NCI-H526 treated with DMSO at 0.1 percent for 48 hours (cell line): ENCODE measurements at places on chromosomes 5 and 9.
A peak's percentile ranks its signal among the peaks of the same experiment; 100 is the strongest.

DNA sequence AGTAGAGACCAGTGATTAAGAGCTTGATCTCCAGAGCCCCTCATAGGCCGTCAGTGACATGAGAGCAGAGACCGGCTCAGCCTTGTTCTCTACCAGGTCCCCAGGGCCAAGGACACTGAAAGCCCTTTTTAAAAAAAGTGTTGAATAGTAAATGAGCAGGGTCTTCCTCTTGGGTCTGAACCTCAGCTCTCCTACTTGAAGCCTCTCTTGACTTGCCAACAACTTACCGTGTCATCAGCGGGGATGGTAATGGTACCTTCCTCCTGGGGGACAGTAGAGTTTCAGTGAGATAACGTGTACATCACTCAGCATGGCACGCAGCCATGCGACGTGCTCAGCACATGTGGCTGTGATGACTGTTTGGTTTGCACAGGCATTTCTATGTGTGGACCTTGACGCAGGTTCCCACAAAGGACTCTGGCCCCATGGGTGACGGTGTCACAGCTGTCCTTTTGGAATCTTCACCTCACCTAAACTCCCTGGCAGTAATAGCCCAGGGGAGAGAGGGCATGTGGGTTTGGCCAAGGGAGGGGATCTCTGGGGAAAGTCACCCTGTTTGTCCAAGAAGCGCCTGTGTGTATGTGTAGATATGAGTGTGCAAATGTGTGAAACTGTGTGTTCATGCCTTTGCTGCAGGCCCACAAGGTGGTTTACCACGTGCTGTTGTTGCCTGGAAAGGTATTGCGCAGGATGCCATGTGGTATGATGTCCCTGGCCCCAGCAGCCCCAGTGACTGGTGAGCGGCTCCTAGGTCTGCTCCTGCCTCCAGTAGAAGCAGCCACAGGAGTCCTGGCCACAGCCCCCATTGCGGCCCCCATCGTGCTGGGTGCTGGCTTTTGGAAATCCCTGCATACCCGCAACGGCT lies 18.7 kb downstream of the ERGIC1 start:
- no peak for DNase-seq

DNA sequence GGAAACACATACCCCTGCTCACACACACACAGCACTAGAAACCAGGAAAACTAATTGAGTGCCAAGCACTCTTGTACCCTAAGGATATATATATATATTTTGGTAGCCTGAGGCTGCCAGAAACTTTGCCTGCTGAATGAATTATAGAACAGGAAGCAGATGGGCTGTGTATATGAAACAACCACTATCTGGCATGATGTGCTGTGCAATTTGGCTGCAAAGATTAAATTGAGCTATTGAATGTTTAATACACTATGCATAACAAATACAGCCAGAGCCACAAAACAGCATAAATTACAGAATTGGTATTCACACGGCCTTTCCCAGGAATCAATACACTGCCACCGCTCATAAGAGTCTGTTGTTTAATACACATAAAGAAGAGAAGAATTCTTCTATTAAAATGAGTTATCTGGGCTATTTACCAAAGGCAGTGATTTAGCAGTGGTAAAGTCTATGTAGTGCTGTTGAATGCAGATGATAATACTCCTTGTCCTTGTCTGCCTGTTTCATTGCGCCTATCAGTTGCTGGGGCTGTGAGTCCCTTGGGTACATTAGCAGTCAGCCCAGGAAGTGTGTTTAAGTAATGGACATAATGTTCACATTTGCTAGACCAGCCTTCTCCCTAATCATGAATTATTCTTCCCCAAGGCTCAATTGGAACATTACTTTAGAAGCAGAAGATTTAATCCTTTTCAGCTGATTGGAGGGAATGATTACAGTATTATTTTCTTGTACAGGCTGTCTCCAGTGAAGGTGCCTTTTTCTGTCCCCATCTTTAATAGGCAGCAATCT lies 294.3 kb downstream of the TLE1 start:
- DNase-seq, result no peak

GRCh38 chr9:78273761-78274160 lies 23.2 kb upstream of the PSAT1 start:
- DNase-seq, result no peak

DNA sequence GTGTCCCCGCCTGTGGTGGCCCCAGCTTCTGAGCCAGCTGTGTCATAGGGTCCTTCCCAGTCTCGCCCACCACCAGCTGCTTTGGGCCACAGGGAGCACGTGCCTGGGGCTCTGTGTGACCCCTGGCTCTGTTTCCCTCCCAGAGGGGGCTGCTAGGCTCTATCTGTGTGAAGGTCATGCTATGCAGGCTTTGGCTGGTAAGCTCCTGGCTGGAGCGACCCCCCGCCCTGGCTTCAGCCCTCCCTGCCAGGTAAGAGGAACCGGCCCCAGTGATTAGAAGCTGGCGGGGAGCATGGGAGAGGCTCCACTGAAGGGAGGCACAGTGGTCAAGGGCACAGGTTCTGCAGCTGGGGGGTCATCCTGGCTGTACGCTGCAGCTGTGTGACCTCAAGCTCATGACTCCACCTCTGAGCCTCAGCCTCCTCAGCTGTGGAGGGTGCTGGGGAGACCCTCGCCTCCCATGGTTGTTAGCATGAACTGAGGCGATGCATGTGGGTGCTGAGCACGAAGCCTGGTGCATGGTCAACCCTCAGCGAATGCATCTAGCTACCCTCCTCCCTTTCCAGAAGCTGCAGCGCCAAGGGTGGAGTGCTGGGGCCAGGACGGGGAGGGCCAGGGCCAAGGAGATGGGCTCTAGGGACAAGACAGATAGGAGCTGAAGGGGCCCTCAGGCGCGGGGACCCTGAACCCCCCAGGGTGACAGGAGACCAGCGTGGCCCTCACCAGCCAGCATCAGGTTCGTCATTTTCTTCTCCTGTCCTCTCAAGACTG lies 163.8 kb upstream of the MVB12B start:
- no peak for DNase-seq

DNA sequence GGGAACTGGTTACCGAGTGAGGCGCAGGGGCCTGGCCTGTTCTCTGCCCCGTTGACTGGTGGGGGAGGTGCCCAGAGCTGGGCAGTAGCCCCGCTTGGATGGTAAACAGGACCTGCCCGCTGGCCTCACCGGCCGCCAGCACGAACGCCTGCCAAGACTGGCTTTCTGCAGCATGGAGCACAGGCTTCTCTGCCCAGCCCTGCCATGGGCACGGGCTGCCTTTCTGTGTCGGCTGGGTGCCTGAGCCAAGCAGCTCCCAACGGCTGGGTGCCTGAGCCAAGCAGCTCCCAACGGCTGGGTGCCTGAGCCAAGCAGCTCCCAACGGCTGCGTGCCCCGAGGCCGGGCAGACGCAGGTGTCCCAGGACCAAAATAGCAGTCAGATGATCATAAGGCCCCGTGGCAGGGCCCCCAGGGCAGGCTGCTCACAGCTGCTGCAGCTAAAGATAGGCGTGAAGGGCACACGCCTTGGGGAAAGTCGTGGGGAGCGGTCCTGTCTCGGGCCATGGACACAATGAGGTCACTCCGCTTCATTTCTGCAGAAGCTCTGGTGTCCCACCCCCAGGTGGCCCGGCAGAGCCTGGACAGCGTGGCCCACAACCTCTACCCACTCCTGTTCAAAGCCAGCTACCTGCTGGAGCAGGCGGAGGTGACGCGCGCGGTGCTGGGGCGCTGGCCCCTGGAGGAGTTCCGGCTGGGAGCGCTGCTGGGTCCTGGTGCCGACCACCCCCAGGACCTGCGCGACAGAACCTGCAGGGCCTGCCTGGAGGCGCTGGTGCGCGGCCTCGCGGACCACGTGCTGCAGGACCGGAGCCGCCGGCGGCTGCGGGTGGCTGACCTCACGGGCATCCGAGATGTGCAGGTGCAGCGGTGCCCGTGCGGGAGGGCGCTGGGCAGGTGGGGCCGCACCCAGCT lies at the start of gene LRRC14B:
Gene LRRC14B (plus strand): TSS at position 460 of the 913 bp plus-strand sequence. CDS start 44 bp downstream, at position 504.
- DNase-seq, result peak; percentile 60

GRCh38 chr9:10050016-10050415 lies 562.8 kb downstream of the PTPRD start:
- no peak for DNase-seq

- no peak for DNase-seq
Observed at GRCh38 chr9:70614786-70615463, 200.5 kb upstream of the KLF9 start.

DNA sequence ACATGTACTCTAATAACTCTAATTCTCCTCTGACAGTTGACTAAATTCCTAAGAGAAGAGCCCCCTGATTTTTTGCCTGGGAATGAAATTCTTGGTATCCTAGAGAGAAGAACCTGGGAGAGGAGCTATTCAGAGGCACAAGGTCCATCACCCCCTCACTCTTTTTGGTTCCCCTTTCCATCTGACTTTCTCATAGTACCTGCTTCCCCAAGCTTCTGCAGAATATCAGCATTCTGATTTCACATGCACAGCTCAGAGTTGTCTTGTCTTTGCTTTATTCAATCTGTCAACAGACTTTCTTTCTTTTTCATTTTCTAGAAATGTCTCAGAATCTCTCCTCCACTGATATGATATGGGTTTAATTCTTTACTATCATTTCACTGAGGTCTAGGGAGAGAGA lies 141.5 kb upstream of the FBXL17 start:
- DNase-seq, result no peak

DNA sequence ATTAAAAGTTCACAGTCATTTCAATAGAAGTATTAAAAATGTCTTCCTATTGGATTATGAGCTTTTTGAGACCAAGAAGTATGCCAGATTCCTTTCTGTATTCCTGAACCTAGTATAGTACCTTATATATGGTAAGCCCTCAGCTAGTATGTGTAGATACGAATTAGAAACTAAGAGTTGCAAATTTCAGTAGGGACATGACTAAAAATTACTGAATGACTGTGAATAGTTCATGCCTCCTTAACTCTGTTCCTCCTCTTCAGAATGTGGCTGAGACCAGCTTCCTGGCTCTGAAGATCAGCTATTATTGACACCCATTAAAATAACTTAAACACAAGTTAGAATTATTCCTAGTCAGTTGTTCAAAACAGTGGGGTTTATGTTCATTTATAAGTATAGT lies 19.7 kb downstream of the KDM3B start:
- DNase-seq, result no peak

GRCh38 chr5:179485845-179486575 lies 64.3 kb upstream of the RUFY1 start:
- DNase-seq, result no peak

DNA sequence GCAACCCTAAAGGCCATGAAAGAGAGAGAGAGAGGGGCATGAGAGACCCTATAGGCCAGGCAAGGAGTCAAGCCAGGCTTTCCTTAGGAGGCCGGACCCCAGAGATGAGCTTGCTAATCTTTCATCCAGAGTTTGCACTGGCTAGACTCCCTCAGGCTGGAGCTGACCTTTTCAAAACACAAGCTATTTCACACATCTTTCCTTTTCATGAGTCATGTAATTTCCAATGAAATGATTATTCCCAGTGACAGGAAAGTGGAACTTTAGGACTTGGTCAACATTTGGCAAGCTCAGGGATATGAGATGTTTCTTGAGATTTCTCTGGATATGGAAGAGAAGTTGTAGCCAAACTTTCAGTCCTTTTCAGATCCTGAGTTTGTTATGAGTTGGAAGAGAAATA lies 117.7 kb downstream of the TARS1 start:
- no peak for DNase-seq

DNA sequence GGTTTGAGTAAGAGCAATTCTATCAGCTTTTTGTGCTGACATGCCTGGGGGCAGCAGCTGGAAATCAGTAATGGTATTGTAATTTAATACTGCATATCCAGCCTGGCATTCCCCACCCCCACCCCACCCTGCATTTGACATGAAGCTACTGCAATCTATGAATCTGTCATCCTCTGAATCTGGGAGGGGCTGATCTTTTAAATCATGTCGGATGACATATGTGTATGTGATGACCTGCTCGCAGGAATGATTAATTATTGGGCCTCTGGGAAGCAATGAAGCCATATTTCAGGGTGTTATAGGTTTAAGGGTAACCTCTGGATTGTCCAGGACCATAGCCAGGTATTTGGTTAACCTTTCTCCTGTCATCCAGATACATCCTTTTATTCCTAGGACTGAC lies 64.6 kb upstream of the RASGRF2 start:
- DNase-seq, result no peak

DNA sequence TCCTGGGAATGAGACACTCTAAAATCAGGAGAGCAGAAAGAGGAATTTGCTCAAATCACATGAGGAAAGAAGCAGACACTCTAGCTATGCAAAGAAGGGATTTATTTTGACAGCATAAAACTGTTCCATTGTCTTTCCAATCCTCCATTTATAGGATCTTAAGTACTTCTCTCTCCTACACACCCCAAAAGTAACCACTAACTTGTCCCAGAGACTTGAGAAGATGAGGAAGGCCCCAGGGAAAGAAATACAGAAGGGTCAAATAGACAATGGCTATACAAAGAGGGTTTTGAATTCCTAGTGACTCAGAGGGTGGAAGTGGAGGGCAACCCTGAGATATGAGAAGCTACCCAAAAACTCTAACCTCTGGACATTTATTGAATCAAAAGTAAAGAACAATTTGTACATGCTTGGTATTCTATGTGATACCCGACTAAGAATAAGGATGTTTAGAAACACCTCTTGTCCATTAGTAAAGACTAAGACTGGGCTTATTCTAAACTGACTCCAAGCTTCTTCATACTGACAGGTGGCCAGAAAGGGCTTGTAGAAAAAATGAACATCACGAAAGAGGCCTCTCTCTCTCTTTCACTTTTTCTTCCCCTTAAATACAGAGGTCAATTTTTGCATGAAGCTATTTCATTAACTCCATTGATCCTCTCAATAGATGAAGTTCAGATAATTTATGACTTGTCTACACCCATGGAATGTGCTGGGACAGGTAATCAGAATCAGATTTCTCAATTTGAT lies 20.6 kb downstream of the DMAC1 start:
- no peak for DNase-seq

GRCh38 chr5:74624931-74625505 lies 15.5 kb downstream of the ENC1 start:
- DNase-seq, result no peak

DNA sequence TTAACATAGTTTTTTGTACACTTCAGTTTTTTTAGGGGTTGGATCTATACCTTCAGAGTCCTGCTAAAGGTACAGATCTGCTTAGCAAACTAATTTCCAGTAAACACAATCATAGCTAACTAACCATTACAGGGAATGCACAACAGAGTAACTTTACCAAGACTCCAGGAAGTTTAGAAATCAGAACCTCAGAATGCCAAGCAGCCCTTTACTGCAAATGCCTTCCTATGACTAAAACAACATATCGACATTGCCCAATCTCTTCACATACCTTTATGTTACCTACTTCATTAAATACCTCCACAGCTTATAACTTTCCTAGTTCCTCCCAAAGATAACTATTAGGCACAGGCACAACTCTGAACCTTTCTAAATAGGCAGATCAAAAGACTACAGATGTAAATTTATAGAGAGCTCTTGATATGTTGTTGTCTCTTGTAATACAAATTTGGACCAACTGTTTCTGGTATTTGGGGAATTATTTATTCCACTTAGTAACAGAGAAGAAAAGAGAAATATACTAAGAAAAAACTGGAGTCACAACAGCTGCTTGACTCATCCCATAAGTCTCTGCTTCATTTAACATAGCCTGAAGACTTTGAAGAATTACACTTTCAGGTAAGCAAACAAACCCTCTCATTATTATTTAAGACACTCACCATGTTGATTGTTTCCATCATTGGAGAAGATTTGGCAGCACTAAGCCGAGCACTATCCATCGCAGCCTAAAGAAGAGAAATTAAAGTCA lies 46.0 kb upstream of the OR2K2 start:
- DNase-seq, result no peak
